A549 treated with GW870086 at 1 μM for 4 hours (cell line): ENCODE measurements at places on chromosomes 4 and X. TPM values are rescaled to one million over a fixed set of nuclear protein-coding genes. Genes with fewer than 3 reads are reported as not detected.

RPL36A gene
- total RNA-seq, result 2,398 to 3,331 TPM (median 2,513 TPM) in 5 replicates

FABP2 gene
- not detected in 5 replicates for total RNA-seq

PHKA1 gene
- 22.3 to 28.5 TPM (median 25.2 TPM) in 5 replicates for total RNA-seq

GABRA4 gene
- total RNA-seq, result not detected in 5 replicates

FATE1 gene
- total RNA-seq, result not detected in 5 replicates
